Left renal cortex interstitium (tissue), 4 donors: ENCODE measurements at places on chromosomes 7 and 10. TPM values are rescaled to one million over a fixed set of nuclear protein-coding genes. Genes with fewer than 3 reads are reported as not detected.

- no peak for DNase-seq
These were observed 4.8 kb downstream of the ECHDC3 start for GRCh38 chr10:11746883-11747539.

GRCh38 chr7:122885583-122886356 is 490 bp downstream of the CADPS2 start:
- peak; percentile 32 for DNase-seq

GRCh38 chr10:85607043-85607695 is 759.4 kb downstream of the GRID1 start:
- DNase-seq = no peak

- DNase-seq = no peak
These were observed 45.9 kb upstream of the DRGX start for GRCh38 chr10:49441488-49442476.

DNA sequence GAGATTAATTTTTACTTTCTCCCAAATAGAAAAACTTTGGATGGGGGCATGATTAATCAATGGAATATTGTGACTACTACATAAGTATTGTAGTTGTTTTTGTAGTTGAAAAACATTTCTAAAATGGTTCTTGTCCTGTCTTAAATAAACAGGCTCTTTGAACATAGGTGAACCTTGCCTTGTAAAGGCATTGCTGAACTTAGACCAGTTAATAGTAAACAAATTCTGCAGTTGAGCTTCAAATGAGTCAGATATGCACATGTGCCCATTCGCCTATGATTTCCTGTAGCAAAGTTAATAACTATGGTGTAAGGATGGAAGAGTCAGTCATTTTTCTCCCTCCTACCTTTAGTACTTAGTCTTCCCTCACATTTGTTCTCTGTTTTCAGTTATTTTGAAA is 22.6 kb downstream of the CUTC start:
- DNase-seq = no peak

DNA sequence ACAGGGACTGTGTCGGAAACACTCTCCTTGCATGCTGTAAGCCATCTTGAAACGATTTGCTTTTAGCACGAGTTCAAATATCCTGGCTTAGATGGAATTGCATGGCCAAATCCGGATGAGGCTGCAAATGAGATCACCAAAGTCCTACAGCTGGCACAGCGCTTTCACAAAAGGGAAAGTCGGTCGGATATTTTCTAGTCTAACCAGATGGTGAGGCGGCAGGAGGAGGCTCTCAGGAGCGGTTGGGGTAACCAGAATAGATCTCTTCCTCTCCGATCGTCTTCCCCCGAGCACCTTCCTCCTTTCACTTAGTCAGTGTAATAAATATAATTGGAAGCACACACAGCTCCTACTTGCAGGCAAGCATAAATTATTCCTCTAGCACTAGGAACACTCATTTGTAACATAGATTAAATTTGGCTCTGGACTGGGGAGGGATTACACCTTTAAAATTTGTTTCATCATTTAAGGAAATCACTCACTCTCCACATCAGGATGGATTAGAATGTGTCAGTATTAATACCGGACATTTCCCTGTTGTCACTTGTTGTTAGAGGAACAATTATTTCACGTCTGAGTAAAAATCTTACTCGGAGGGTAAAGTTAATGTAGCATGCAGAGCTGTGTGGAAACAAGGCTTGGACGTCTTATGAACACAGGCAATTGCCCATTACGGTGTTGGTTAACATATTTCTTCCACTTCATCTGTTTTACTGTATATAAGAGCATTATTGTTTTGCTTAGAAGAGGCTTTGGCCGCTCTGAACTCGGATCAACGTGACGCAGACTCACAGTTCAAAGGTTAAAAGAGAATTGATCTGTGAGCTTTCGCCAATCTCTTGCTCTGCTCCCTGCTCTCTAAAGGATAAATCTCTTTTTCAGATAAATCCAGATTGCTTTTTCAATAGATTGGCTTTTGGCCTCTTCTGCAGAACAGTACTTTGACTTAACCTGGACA is 857.9 kb downstream of the TYW1 start:
- no peak for DNase-seq

GRCh38 chr7:129225931-129226572 is 1.2 kb downstream of the AHCYL2 start:
- DNase-seq = no peak

GRCh38 chr10:2777666-2778355 is 289.5 kb upstream of the PFKP start:
- DNase-seq = no peak

DNA sequence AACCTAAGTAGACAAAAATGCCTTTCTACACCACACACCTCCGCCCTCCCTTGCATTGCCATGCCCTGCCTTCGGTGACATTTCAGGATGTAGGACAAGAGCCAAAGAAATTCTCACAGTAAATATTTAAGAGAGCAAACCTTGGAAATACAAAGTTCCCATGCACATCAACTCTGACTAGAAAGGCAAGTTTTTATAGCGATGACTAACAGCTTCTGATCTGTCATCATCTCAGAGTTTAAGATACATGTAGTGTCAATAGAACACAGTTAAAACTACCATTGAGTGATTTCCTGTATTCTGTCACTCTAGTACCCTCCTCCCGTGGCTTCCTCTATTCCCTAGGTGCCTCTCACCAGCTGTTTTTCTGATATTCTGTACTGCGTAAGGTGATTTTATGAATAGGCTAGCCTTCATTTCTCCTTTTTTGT is 20.7 kb downstream of the SLC16A9 start:
- DNase-seq = no peak

DNA sequence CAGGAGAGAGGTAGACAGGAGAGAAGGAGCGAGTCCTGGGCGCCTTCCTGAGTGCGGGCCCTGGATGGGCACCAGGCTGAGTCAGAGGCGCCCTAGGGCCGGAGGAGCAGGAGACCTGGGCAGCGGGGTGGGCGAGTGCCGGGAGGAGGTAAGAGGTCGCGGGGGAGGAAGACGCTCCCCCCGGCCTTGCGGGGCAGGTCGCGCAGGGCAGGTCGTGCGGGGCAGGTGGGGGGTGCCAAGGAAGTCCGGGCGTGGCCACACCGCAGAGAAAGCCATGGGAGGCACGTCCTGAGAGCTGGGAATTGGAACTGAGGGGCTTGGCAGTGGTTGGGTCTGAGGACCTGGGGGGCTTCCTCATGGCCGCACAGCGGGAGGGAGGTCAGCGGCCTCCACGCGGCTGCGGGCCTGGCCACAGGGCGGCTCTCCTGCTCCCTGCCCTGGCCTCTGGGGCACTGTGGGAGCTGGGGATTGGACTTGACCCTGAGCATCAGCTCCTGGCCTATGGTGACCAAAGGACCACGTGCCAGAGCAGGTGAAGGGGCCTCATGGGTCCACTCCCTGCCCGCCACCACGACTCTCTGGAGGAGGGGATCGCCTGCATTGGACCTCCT is 935 bp downstream of the MMP21 start:
- DNase-seq = no peak

DNA sequence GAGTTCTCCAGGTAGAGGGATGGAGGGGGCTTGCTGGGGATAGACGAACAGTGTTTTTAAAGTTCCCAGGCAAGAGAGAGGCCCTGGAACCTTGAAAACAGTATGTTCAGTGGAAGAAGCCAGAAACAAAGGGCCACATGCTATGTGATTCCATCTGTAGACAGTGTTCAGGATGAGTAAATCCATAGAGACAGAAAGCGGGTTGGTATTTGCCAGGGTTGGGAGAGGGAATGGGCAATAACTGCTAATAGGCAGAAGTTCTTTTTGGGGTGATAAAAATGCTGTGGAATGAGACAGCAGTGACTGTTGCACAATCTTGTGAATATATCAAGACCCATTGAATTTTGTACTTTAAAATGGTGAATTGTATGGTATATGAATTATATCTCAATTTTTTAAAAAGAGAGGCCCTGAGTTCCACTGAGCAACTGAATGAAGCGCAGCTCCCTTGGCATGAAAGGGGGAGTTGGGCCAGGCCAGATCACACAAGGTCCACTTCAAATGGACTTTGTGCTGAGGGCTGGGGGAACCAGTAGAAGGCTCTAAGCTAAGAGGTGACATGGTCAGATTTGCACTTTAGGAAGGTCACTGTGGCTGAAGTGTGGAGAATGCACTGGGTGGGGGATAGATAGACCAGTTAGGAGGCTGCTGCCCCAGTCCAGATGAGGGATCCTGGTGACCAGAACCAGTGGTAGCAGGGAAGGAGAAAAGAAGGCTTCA is 34.0 kb downstream of the LEP start:
- DNase-seq = no peak

DNA sequence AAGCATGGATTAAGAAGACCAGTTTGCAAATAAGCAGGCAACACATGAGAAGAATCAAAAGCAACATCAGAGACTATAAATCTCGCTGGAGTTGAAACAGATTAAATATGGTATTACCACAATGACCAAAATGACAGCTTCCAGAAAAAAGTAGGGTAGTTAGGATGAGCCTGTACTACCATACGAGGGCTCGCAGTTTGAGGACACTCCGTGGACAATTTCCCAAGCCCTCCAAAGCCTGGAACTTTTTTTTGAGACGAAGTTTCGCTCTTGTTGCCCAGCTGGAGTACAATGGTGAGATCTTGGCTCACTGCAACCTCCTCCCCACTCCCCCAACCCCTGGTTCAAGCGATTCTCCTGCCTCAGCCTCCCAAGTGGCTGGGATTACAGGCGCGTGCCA is 1.0 kb downstream of the LRRC17 start:
- no peak for DNase-seq

DNA sequence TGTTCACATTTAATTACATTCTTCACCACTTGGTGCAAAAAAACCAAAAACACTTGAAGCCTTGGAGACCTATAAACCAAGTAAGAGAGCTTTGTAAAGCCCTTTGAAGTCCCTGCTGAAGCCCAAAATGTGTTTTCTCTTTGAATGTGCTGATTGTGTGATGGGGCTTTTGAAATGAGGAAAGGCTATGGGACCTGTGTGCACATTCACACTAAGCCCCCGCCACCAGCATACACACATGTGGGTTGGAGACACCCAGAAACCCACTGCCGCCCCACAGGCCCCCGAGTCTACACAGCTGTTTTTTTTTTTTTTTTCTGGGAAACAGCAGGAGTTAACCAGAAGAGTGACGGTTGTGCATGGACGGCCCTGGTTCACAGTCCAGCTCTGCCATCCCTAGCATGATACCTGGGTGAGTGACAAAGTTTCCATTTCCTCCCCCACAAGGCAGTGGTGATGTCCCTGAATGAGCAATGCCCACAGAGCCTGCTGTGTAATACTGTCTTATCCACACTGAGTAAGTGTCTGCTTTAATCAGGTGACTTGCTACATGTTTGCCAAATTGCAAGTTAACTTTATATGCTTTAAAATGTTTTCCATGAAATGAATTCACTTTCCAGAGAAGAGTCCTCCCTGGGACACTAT is 154.6 kb upstream of the GDF10 start:
- no peak for DNase-seq

GRCh38 chr10:92965314-92965713 is 95.3 kb upstream of the CYP26C1 start:
- DNase-seq = peak; percentile 29

DNA sequence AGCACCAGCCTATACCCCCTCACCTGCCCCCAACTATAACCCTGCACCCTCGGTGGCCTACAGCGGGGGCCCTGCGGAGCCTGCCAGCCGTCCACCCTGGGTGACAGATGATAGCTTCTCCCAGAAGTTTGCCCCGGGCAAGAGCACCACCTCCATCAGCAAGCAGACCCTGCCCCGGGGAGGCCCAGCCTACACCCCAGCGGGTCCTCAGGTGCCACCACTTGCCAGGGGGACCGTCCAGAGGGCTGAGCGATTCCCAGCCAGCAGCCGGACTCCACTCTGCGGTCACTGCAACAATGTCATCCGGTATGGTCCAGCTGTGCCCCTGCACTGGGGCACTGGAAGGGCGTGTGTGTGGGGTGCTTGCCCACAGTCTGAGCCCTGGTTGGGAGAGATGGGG is 40.0 kb upstream of the BMPR1A start:
- no peak for DNase-seq

- DNase-seq = peak; percentile 38
These were observed 150.4 kb downstream of the SFMBT2 start for GRCh38 chr10:7260412-7260900.

DNA sequence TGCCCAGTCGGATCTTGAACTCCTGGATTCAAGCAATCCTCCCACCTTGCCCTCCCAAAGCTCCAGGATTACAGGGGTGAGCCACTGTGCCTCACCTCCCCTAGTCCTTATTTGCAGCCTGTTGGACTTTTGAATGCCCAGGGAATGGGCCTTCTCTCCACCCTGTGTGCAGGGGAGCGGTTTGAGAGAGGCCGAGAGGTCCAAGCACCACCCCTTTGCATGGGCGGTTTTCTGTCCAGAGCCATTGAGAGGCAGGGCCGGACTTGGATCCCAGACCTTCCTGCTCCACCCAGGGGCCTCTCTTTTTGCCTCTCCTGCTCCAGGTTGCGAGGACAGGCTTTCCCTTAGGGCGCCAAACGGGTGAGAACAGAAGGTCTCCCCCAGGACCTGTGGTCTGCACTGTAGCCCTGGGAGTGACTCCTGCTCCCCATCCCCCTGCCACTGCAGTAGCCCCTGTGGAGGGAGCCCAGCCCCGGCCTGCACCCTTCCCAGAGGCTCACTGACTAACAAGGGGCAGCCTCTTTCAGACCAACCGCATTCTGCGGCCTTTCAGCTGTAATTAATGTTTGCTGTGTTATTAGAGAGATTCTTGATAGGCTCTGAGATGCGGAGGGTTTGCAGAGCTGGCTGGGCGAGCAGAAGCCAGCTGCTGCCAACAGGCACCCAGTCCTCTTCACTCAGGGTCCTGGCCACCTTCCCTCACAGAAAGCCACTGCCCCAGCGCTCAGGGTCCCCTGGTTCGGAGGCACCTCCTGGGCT is 57.9 kb downstream of the ELFN1 start:
- DNase-seq = no peak

- DNase-seq = no peak
These were observed 124.9 kb downstream of the DLG5 start for GRCh38 chr10:77801474-77802161.

GRCh38 chr7:131370523-131370968 is 42.9 kb downstream of the MKLN1 start:
- no peak for DNase-seq

Gene AGR3
- 2.5 TPM for polyA plus RNA-seq

Gene PAPOLB
- polyA plus RNA-seq = 0.13 TPM

Gene GIMAP4
- 28.3 TPM for polyA plus RNA-seq

Gene ANKRD2
- 0.47 TPM for polyA plus RNA-seq

Gene CNPY4
- 33.9 TPM for polyA plus RNA-seq

Gene TCAF2
- 3.7 TPM for polyA plus RNA-seq

Gene NSUN5
- polyA plus RNA-seq = 21.5 TPM

Gene SKAP2
- polyA plus RNA-seq = 26.3 TPM

Gene GUSB
- 71.8 TPM for polyA plus RNA-seq

Gene RBP3
- 0.16 TPM for polyA plus RNA-seq

Gene PSD
- polyA plus RNA-seq = 14.6 TPM

Gene BAIAP2L1
- 10.9 TPM for polyA plus RNA-seq

Gene PILRA
- 8.7 TPM for polyA plus RNA-seq

Gene HMX3
- polyA plus RNA-seq = not detected
